ENCODE measurements at places on chromosomes 1 and 21.

GRCh38 chr1:201665036-201665435 lies 126.1 kb downstream of the NAV1 start:
- DNase-seq = no peak

DNA sequence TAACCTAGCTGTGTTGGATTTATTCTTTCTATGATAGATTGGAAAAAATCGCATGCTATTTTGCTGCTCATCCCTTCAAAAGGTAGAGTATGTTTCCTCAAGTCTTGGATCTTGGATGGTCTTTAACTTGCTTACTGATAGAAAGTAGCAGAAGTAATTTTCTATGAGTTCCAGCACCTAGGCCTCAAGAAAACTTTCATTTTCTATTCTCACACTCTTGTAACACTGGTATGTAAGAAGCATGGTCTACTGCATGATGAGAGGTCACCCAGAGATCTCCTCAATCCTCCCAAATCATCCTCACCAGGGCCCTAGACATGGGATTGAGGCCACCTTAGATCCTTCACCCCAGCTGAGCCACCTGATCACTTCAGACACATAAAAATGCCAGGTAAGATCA lies 7.2 kb downstream of the SPTA1 start:
- no peak for DNase-seq

DNA sequence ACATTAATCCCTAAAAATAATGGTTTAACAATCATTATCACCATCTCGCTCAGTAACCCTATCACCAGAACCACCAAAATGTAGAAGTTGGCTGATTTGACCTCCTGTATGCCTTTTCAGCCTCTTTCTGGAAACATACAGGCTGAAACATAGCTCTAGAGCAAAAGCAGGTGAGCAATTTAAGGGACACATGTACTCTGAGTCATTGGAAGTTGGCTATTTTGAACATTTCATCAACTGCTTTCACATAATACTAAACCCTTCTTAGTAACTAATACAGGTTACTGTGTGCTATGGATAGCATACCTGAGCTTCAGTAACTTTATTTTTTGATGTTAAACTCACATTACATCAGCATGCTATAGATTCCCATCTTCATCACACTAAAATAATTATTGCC lies 19.8 kb upstream of the DDAH1 start:
- no peak for DNase-seq

DNA sequence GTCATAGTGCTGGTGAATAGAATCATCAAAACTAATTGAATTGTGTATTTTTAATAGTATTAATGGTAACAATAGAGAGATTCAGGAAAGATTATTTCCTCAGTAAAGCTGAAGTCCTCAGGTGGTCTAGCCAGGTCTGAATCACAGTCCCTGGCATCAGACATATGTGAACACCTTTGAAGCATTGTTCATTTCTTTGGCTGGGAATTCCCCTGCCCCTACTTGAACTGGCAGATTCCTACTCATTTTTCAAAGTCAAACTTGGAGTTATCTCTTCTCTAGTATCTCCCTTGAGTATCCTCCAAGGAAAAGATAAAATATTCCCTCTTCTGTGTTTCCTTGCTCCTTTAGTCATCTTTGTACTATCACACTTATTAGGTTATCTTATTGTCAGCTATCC lies 759.8 kb downstream of the ADGRL2 start:
- DNase-seq = no peak

DNA sequence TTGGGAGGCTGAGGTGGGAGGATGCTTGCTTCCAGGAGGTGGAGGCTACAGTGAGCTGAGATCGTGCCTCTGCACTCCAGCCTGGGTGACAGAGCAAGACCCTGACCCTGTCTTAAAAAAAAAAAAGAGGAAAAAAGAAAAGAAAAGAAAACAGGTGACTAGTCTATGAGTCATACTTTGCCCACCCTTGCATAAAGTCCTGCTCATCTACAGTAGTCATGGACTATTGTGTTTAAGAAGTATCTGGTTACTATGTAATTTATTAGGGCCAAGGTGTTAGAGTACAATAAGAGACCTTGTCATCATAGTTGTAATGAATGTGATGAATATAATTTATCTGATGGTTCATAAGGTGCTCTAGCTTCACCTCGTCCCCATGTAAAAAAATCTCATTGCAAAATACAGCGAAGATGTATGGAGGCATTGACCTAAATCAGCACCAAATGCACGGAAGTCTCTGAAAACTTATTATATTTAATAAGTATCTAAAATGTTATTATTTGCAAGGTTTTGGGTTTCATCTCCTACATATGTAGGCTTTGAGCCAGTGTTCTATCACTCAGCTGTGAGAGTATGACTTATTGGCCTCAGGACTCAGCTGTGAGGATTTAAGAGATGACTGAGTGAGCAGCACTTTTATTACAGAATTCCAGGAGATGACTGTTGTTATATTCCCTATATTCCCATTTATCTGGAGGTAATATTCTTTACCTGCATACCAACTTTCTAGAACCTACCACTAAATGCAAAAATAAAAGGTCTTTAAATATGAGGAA lies 19.9 kb upstream of the KCNJ6 start:
- no peak for DNase-seq

- no peak for DNase-seq
These were observed 15.7 kb upstream of the UMODL1 start for GRCh38 chr21:42055425-42055824.

GRCh38 chr1:175369696-175370095 lies 177.1 kb upstream of the KIAA0040 start:
- DNase-seq = no peak

- no peak for DNase-seq
These were observed 22.1 kb upstream of the IFNAR2 start for GRCh38 chr21:33207449-33208149.

- DNase-seq = no peak
These were observed 13.0 kb downstream of the RD3 start for GRCh38 chr1:211478801-211479578.

DNA sequence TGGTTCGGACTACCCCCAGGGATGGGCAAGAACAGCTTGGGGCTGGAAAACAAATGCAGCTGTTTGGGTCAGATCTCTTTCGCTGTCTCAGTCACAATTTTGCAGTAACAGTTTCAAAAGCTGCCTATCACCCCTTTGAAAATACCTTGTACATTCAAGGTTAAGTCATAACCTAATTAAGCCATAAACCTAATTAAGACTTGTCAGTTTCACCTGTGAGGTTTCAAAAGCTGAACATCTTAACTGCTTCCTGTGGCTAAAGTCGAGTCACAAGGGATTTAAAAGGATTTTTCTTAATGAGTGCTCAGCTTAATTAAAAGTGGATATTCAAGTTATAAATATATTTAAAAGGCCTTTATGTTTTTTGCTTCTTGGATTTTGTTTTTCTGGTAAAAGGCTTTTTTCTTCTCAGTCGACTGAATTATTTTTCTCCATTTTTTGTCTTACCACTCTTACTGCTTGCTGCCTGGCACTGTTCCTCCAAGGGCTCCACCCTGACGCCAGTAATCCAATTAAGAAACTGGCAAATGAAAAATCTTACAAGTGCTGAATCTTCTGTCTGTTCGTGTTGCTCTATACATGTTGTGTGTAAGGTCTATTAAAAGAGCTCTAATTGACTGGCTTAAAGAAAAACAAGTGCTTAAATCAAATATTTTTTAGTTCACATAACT lies 31.3 kb downstream of the CBR1 start:
- no peak for DNase-seq

GRCh38 chr1:71521655-71522264 lies 440.9 kb upstream of the ZRANB2 start:
- DNase-seq = no peak

GRCh38 chr1:158053276-158053675 lies 59.8 kb downstream of the KIRREL1 start:
- no peak for DNase-seq

DNA sequence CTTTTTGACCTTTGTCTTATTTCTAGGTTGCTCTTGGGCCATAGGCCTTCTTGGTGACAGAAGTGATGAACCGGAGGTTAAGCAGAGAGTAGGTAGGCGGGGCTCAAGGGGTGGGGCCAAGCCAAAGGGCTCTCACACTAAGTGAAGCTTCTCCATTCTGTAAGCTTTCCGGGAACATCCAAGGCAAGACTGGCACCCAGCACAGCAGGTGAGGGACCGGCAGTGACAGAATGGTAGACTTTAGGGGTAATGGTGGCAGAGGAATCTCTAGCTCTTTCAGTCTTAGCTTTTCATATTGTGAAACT lies at the start of gene TNFAIP8L2:
Gene TNFAIP8L2 (plus strand): TSS at position 135 of the 305 bp plus-strand sequence. CDS start 2,049 bp downstream, outside the sequence.
- DNase-seq = peak; percentile 75

- no peak for DNase-seq
These were observed 178.4 kb downstream of the USP25 start for GRCh38 chr21:15908187-15908586.

DNA sequence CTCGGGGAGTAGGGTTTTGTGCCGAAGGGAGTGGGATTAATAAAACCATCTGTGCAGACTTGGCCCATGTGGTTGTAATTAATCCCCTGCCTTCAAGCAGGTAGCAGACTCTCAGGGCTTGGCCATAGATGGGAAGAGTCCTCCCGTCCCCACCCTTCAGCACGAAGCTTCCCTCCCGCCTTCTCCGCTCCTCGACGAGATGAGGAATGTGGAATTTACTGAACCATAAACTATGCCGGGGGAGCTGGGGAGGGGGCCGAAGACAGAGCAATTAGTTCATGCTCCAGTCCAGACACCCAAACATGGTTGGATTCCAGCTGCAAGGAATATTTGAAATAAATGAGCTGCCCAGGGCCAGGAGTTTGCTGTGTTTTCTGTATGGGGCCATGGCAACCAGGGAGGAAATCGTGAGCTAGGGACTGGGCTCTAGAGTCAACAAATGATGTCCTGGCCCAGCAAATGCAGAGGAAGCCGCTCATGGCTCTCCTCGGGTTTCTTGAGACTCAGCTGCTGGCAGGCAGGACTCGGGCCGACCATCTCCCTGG lies 78.8 kb downstream of the SPSB1 start:
- DNase-seq = peak; percentile 84

GRCh38 chr1:44068442-44068921 lies 37.2 kb upstream of the SLC6A9 start:
- no peak for DNase-seq

GRCh38 chr1:38183096-38183495 lies 136.5 kb upstream of the POU3F1 start:
- peak; percentile 21 for DNase-seq

DNA sequence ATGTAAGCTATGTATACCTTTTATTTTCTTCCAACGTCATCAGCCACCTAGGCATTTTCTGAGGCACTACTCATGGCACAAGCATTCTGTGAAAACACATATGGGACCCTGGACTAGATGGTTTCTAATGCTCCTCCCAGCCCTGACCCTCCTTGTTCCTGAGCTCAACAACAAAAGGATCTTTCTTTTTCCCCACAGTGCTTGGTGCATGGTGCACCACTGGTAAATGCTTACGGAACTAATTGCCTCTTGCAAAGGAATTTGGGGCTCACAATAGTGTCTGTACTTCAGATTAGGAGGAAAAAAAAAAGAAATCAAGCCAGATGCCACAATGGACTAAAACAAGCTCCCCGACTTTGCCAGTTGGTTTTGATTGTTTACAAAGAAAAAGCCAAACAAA lies 390.5 kb downstream of the PLPP3 start:
- no peak for DNase-seq

GRCh38 chr1:27144049-27144748 lies 10.7 kb downstream of the SLC9A1 start:
- DNase-seq = no peak

GRCh38 chr1:115280064-115280463 lies 58.0 kb downstream of the NGF start:
- no peak for DNase-seq

DNA sequence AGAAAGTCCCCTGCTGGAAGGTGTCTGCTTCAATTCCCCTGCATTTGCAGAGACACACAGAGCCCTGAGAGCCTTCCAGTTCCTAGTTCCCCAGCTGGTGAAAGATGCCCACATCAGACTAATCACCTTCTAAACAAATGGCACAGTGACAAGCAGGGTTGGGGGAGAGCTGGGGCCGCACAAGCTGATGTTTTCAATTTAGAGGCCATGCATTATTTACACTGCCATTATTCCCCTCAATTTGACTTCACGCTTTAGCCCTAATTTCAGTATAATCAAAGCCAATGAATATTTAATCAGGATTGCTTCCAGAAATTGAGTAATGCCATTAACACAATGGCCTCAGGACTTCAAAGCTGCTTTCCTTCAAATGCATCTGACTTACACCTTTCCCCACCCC lies 81.5 kb downstream of the BEND5 start:
- DNase-seq = no peak

DNA sequence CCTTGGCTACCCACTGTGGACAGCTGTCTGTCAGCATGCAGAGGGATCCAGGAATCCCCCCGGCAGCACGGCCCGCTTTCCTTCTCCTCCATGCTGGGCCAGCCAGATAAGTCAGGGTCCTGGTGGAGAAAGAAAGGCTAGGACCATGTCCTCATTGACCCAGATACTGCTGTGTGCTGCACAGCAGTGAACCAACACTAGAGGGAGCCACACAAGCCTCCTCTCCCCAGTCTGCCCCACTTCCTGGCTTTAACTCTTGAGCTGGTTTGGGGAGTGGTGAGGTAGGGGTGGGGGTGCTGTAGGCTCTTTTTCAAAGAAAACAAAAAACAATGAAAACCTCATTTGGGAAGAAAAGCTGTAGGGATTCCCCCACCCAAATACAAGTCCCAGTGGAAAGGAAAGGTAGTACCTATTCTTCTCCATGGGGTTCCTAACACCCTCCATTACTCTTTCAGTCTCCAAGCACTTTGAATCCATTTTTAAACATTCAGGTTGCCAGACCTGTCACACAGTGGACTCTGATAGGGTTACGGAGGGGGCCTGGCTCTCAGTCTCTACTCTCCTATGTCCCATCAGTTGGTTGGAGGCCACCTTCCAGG lies 84.9 kb upstream of the CD1D start:
- DNase-seq = no peak

- DNase-seq = no peak
These were observed 133.1 kb downstream of the AJAP1 start for GRCh38 chr1:4787551-4787950.

GRCh38 chr1:223421676-223422075 lies 28.5 kb downstream of the CCDC185 start:
- DNase-seq = no peak

DNA sequence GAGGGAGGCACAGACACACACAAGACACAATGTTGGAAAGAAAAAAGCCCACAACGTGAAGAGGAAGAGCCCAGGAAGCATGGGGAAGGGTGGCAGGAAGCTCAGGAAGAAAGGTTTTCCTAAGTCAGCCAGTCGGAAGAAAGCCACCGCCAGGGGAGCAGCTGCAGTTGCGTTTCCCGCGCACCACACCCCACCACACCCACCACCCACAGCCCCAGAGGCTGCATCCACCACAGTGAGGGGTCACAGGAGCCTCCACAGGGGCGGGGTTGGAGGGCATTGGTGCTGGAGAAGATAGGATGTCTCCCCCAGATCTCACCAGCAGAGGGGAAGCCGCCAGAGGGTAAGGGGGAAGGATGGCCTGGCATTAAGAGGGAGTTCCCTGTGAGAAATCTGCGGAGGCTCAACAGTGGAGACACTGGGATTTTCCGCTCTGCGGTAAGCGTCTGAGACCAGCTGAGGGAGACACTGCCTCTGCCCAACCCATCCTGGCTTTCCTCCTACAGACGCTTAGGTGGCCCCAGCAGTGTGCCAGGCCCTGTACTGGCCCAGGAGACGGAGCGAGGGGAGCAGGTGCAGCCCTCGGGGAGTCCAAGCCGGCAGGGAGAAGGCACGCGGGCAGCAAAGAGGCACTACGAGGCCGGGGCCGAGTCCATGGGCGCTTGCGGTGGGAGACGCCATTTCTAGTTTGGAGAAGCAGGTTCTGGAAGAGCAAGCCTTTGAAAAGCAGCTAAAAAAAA lies 19.8 kb downstream of the PGLYRP3 start:
- no peak for DNase-seq

GRCh38 chr1:27307874-27308598 lies 13.9 kb upstream of the TMEM222 start:
- DNase-seq = no peak
